Right atrium auricular region (tissue), 2 donors: ENCODE measurements at places on chromosomes 7 and 10. TPM values are rescaled to one million over a fixed set of nuclear protein-coding genes. Genes with fewer than 3 reads are reported as not detected.

The FMC1 gene
- total RNA-seq = 20.2 TPM

The COL1A2 gene
- 228 TPM for total RNA-seq

DNA sequence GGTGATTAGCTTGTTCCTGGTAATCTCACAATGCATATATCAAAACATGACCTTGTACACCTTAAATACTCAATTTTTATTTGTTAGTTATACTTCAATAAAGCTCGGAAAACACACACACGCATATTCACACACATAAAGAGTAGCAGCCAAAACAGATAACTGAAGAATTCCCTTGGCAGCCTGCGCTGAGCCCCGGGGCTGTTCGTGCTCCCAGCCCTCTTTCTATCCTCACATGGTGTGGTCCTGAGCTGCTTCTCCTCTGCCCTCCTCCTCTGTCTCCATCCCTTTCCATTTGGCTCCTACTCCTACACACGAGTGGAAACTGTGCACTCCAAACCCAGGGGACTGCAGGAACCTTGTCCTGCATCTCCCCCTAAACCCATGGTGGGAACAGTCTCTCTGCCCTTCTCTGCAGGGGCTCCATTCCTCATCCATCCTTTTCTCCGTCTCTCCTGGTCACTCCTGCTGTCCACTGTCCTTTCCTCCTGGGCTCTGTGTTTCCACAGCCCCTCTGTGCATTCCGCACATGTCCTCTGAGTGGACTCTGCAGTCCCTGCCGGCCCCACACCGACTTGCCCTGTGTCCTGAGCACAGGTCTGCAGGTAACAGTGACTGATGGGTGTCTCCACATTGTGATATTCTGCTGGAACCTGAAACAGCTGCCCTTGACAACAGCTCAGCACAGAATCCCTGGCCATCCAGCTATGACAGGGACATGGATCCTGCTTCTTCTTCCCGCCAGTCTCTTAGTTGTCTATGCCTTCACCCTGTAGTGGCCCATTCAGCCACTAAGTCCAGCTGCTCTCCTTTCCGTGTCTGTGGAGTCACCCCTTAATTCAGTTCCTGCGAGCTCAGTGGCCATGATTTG lies 216.8 kb upstream of the ZNF32 start:
- peak; percentile 30 for DNase-seq

DNA sequence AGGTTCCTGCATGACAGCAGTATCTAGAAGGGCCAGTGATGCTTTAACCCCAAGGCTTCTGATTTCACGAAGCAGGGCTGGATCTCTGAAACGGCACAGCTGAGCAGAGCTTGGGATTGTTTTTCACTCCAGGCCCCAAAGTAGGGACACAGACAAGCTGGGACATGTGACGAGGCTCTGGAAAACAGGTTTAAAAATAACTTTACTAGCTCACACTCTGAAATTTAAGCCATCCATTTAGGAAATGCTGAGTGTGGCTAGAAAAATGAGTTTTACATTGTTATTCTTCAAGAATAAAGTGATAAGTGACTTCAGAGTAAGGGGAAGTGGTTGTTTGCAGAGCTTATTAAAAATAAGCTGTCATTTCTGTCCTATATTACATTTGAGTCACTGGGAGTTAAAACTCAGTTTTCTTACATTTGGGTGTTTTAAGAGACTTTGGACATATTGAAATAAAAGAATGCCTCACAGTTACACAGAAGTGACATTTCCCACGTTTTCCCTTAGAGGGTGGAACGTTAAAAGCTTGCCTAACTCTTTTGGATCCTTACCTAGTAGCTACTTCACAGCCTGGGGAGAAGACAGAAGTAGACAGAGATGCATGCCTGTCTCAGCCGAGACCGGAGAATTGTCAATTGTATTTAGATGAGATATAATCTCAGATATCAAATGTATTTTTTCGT lies 107.8 kb downstream of the GALNT17 start:
- no peak for DNase-seq

- DNase-seq = no peak
These were observed 113.6 kb downstream of the OAT start for GRCh38 chr10:124305131-124305530.

- no peak for DNase-seq
These were observed 141.9 kb downstream of the MAD1L1 start for GRCh38 chr7:2090526-2091520.

- DNase-seq = no peak
These were observed 80.6 kb downstream of the ARHGAP21 start for GRCh38 chr10:24642921-24643678.

DNA sequence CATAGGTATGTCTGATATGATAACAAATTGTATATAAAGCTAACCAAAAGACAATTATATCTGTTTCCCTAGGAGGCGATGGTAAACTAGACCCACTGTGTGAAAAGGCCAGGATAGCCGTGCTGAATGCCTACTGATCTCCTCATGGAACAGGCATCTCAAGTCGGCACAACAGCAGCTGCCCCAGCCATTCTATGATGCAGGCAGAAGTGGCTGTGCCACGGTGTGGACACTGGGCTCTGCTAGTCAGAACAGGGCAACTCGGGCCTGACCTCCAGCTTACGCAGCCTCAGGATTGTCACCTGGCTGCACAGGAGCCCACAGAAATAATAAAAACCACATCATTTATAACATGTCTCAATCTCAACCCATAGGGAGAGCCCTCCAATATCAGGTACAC lies 15.0 kb downstream of the C10orf53 start:
- DNase-seq = no peak

GRCh38 chr7:126957443-126957842 lies 295.3 kb downstream of the GRM8 start:
- DNase-seq = no peak

DNA sequence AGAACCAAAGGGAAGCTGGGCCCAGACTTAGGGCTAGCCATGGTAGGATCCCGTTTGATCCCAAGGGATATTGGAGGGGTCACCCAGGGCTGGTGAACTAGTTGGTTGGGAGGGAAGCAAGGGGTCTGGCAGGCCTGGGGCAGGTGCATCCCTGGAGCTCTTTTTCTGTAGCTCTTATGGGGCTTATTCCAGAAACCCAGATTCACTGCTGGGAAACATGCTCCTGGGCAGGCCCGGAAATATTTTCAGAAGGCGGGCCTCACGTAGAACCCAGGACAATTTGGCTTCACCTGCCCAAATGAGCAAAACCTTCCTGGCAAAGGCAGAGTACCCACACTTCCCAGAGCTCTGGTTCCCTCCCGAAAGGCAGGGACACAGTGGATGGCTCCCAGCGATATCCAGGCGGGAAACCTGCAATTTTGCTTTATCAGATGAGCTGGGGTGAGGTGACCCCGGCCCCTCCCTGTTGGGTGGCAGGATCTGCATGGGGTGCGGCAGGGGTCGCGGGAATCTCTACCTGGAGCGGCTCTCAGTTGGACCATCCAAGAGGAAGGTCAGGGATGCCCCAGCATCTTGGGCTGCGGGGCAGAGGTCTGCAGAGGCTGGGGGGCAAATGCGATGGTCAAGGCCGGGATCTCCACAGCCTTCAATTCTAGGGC lies 533.9 kb downstream of the TCERG1L start:
- DNase-seq = no peak
